ENCODE measurements at places on chromosomes 11 and 22.
A peak's percentile ranks its signal among the peaks of the same experiment; 100 is the strongest.

- DNase-seq = no peak
Measured at GRCh38 chr11:110261195-110262071, 35.0 kb downstream of the RDX start.

DNA sequence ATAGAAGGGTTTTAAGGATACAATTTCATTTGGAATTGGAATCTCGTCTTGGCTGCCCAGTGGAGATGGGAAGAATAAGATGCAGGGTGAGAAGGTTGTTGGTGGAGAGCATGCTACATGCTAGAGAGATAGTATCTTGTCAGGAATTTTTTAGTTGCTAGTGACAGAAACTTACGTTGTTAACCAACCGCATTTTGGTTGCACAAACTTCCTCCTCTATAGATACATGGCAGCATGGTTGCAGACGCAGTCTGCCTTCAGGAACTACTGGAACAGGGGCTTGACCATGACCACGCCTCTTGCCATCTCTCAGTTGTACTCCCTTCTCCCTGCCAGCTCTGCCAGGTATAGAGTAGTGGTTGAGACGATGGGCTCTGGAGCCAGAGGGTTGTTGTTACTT lies 13.5 kb upstream of the CCDC90B start:
- DNase-seq = no peak

DNA sequence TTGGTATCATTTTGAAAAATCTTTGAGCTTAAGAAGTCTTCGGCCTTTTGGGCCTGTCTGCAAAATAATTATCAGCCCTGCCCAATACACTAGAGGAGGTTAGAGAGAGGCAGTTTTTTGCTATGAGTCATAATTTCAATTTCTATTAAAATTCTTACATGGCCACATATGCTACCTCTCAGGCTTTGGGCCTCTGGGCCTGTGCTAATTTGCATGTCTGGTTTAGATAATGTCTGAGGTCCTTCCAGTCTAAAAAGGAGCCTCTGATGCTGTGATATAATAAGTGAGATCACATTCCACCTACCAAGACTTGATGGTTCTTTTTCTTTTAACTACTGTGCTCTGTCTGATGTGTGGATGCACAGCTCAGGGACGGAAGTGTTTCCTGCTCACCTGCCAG lies 70.8 kb downstream of the KCNJ1 start:
- DNase-seq = peak; percentile 77

DNA sequence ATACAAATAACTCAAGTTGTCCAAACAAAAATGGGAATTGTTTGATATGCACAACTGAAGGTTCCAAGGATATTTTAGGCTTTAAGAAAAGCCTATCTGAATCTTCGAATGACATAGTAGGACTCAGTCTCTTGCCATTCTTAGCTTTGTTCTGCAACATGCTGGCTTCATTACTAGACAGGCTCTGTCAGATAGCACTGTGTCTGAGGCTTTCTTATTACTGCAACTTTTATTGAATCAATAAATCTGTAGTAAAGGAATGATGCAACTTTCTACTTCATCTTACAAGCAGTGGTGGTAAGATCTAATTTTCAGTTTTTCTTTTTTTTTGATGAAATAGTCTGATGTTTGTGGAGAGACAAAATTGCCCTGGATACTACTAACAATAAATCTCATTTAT lies 319.3 kb upstream of the CCDC179 start:
- no peak for DNase-seq

DNA sequence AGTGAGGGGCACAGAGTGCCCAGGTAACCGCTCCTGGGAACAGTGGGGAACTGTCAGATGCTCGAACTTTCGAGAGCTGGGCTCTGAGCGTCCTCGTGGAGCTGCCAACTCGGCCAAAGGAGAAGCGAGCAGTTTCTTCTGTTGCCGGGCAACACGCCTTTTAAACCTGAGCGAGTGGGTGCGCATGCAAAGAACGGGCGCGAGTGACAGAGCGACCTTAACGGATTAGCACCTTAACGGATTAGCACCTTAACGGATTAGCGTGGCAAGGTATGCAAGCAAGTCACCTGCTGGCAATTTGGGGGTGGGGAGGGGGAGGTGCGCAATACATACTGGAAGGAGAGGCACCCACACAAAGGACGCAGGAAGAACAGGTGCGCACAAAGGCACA lies 61.8 kb upstream of the PRODH start:
- DNase-seq = no peak

GRCh38 chr22:31569126-31569525 lies 72.8 kb downstream of the SFI1 start:
- DNase-seq = no peak

DNA sequence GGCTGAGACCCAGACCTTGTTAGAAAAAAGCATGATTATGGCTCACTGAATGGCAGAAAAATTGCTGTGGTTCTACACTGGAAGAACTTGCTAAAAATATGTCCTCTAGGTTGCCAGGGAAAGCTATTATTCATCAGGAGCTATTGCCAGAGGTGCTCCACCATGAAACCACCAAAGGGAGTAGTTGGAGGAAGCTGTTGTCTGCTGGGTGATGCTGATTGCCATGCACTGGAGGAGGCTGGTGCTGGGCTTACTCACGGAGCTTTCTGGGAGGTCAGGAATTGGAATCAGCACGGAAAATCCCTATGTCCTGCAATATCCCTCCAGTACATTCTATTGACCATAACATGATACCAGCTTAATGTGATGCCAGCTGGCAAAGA lies 199.6 kb upstream of the ZBED5 start:
- peak; percentile 10 for DNase-seq

GRCh38 chr11:58573451-58574104 lies 2.1 kb downstream of the LPXN start:
- DNase-seq = peak; percentile 89

- DNase-seq = no peak
Measured at GRCh38 chr11:109957000-109957399, 136.2 kb upstream of the ZC3H12C start.

DNA sequence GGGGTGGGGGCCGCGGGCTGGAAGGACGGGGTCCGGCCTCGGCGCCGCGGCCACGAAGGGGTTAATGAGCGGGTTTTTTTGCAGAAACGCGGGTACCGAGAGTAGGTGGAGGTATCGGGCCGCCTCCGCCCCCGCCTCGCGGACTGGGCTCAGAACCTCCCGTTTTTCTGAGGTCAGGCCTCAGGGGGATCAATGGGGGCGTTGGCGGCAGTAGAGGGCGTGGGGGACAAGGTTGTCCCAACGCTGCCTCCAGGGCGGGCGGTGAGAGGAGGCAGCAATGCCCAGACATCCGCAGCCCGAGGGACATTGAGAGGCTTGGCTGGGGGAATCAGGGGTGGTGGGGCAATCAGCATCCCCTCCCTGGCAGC lies 34.8 kb upstream of the PRODH start:
- DNase-seq = no peak

DNA sequence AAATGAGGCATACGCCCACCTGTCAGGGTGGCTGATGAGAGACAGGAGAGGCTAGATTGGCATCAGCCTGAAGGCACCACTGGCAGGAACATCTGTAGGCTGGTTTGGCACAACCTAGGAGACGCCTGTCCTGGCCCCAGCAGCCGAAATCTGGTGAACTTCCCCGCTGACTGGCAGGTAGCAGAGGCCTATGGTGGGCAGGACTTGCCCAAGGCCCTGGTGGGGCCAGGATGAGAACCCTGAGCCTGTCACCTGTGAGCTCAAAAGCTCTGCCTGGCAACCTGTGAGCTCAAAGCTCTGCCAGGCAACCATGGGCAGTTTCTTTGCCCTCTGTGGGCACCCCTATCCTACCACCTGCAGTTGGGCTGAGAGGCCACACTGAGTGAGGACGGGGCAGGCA lies 2.5 kb downstream of the DERL3 start:
- no peak for DNase-seq
